ENCODE measurements at places on chromosomes 2 and 18.
A peak's percentile ranks its signal among the peaks of the same experiment; 100 is the strongest.

DNA sequence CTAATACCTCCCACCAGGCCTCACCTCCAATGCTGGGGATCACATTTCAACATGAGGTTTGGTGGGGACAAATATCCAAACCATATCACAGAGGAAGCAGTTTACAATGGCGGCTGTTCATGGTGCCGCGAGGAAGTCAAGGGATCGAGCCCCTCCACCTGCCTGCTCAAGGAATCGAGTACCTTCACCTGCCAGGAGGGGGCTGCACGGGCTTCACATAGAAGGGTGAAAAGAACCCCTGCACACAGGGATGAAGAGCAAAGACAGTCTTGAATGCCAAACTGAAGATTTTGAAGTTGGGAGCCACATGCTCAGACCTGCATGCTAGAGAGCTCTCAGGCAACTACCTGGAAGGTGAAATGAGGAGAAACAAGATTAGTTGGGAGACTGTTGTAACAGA, 110.3 kb downstream of the KCNF1 start:
- peak; percentile 16 for DNase-seq

- DNase-seq, result no peak
These were observed 47.9 kb downstream of the LDLRAD4 start for GRCh38 chr18:13266218-13267100.

- no peak for DNase-seq
These were observed 231.6 kb upstream of the CRIM1 start for GRCh38 chr2:36123995-36124394.

DNA sequence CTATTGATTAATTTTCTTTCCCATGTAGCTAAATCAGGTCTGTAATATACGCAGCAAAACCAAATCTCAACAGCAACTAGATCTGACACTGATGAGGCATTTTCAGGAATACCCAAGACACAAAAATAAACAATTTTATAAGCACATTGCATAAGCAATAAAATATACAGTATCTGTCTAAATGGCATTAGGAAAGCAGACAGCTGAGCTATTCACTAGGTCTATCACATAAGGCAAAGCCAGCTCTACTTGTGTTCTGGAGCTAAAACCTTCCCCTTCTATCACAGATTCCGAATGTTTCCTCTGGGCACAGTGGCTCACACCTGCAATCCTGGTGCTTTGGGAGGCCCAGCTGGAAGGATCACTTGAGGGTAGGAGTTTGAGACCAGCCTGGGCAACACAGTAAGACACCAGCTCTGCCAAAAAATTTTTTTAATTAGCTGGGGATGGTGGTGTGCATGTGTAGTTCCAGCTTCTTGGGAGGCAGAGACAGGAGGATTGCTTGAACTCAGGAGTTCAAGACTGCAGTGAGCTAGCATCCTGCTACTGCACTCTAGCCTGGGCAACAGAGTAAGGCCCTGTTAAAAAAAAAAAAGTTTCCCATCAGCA, 21.1 kb downstream of the PTPN2 start:
- no peak for DNase-seq

- no peak for DNase-seq
These were observed 163.3 kb downstream of the LRRC30 start for GRCh38 chr18:7394050-7394659.

GRCh38 chr2:224910574-224910925, 131.7 kb downstream of the DOCK10 start:
- no peak for DNase-seq

Measured in iPS DF 6.9 (cell line).